ENCODE measurements at places on chromosomes 5 and 9.

DNA sequence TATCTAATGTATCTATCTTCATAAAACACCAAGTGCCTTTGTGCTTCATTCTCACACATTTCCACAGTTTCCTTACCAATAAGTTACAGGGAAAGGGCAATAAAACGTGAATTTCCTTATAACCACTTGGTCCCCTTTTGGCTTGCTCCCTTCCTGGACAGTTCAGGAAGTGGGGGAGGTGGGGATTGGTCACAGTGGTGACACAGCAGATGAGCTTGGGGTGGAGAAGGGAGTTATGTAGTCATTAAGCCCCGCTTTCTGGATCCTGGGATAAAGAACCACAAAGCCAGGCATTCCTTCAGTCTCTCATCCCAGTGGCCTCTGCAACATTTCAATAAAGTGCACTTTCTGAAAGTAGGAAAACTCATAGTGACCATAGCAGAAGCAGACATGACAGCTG lies 47.1 kb upstream of the FYB1 start:
- no peak for DNase-seq

- DNase-seq, result no peak
These were observed 179.6 kb upstream of the GLRA1 start for GRCh38 chr5:152104211-152104610.

DNA sequence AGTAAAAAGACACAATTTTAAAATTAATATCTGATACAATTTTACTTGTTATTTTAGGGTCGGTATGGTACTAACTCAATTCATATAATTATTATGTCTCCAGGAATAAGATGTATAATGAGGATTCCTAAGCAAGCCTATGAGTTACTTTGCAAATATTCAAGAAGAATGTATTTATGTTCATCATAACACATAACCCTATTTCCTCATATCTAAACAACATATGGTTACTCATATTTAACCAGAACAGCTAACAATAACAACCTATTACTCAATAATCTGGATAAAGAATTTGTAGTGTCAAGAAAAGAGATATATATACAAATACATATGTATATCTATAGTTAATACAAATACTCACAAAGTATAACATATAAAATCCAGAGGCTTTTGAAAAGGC lies 285.9 kb downstream of the ARL15 start:
- DNase-seq, result no peak

DNA sequence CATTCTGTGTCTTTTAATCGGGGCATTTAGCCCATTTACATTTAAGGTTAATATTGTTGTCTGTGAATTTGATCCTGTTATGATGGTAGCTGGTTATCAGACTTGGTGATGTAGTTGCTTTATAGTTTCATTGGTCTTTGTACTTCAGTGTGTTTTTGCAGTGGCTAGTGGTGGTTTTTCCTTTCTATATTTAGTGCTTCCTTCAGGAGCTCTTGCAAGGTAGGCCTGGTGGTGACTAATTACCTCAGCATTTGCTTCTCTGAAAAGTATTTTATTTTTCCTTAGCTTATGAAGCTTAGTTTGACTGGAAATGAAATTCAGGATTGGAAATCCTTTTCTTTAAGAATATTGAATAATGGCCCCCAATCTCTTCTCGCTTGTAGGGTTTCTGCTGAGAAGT lies 156.9 kb downstream of the CNTLN start:
- DNase-seq, result no peak

- no peak for DNase-seq
These were observed 78.1 kb downstream of the EDIL3 start for GRCh38 chr5:84306601-84307000.

- DNase-seq, result no peak
These were observed 126.0 kb upstream of the FAM120A start for GRCh38 chr9:93325307-93326035.

- DNase-seq, result no peak
These were observed 13.6 kb upstream of the ADAMTS12 start for GRCh38 chr5:33905381-33905780.

GRCh38 chr5:14298126-14298847 lies 155.1 kb downstream of the TRIO start:
- DNase-seq, result no peak

DNA sequence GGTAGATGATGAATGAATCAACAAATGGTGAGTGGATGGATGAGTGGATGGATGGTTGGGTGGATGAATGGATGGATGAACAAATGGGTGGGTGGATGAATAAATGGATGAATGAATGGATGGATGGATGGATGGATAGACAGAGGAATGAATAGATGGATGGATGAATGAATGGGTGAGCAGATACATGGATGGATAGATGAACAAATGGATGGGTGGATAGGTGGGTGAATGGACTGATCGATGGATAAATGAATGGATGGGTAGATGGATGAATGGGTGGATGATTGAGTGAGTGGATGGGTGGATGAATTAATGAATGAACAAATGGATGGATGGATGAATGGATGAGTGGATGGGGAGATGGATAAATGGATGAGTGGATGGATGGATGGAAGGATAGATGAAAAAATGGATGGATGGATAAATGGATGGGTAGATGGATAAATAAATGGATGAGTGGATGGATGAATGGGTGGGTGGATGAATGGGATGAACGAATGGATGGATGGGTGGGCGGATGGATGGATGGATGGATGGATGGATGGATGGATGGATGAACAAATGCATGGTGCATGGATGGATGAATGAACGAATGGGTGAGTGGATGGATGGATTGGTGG lies 85.7 kb downstream of the PHF2 start:
- no peak for DNase-seq

- DNase-seq, result no peak
These were observed 55.7 kb downstream of the THBS4 start for GRCh38 chr5:80090884-80091166.

- no peak for DNase-seq
These were observed 452.4 kb upstream of the GRAMD2B start for GRCh38 chr5:125970631-125971307.

DNA sequence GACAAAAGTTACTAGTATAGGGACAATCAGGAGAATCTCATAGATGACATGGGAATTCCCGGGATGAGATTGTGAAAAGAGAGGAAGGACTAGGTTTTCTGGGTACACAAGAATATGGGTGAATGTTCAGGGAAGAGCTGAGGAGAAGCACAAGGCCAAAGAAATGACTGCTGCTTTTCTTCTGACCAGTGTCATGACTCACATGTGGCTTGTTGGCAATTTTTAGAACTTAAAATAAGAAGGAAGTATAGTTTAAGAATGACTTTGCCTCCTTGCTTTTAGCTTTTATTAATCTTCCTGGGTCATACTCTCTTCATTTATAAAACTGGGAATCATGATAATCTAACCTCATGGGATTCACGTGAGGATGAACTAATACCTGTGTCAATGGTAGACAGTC lies 652.4 kb upstream of the MEF2C start:
- DNase-seq, result no peak

DNA sequence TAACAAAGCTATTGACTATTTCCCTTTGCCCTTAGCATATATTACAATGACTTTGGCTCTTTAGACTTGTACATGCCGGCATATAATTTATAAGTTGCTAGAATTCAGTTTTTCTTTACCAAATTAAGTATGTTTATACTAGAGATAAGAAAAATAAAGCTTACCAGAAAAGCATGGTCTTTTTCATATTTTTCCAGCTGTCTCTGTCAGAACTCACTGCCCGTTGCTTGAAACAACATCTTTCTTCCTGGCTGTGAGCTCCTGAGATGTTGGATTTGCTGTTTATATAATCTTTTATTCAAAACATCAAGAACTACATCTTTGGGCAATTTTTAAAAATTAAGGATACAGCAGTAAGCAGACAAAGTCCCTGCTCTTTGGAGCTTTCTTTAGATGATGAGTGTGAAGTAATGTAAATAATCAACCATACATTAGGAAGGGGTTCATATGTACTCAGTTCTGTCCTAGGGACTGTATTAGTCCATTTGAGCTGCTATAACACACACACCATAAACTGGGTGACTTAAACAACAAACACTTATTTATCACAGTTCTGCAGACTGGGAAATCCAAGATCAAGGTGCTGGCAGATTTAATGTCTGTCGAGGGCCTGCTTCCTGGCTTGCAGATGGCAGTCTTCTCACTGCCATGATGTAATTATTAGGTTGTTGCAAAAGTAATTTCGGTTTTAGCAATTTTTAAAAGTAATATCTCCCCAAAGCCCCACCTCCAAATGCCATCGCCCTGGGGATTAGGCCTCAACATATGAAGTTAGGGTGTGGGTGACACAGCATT lies 45.4 kb upstream of the RANBP3L start:
- no peak for DNase-seq

DNA sequence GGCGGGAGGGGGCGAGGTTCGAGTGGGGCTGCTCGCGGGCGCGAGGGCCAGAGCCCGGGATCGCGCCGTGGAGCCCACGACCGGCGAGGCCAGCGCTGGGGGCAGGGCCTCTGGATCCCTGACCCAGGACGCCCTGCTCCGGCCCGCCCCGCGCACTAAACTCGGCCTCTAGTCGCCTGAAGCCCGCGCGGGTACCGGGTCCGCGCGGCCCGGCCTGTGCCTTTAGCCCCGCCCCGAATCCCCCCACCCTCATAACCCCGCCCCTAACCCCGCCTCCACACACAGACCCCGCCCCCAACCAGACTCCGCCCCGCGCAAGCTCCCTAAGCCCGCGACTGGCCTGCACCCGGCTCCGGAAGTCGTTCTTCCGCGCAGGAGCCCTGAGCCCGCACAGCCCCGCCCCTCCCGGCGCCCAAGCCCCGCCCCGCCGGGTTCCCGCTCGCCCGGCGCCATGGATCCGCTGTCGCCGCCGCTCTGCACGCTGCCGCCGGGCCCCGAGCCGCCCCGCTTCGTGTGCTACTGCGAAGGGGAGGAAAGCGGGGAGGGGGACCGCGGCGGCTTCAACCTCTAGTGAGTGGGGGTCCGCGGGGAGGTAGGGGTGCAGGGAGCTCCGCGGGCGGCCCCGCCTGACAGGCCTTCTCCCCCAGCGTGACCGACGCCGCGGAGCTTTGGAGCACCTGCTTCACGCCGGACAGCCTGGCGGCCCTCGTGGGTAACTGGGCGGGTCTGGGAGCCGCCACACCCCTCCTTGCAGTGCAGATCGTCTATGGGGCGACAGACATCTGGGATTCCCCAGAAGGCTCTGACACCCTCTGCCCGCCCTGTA lies at the start of gene PAXX:
Gene PAXX, plus strand, starts transcription at position 430 of the 826 bp plus-strand sequence. Its CDS starts 22 bp downstream, at position 452.
- DNase-seq, result peak; percentile 97

- no peak for DNase-seq
These were observed 661.6 kb downstream of the LRRC70 start for GRCh38 chr5:63240063-63240755.

All from stimulated activated CD8-positive, alpha-beta memory T cell treated with anti-CD3 and anti-CD28 coated beads, Interleukin-4, amount 100 ng/mL, for 48 hours (primary cell).